ENCODE measurements at places on chromosomes 6 and 20.
A peak's percentile ranks its signal among the peaks of the same experiment; 100 is the strongest.

- no peak for DNase-seq
These were observed 262.1 kb downstream of the DLL1 start for GRCh38 chr6:170028629-170029345.

- no peak for DNase-seq
These were observed 37.7 kb upstream of the B4GALT5 start for GRCh38 chr20:49751397-49751736.

- DNase-seq = no peak
These were observed 75.8 kb downstream of the CAP2 start for GRCh38 chr6:17469006-17469832.

GRCh38 chr20:16279320-16279719 is 293.9 kb downstream of the KIF16B start:
- no peak for DNase-seq

GRCh38 chr6:111843347-111844147 is 29.7 kb downstream of the FYN start:
- DNase-seq = no peak

- no peak for DNase-seq
These were observed 499 bp downstream of the TTI1 start for GRCh38 chr20:38032585-38033329.

- no peak for DNase-seq
These were observed 90.4 kb downstream of the SERAC1 start for GRCh38 chr6:158077676-158078075.

GRCh38 chr6:166582258-166582657 is 4.2 kb downstream of the RAMACL start:
- DNase-seq = peak; percentile 33

- no peak for DNase-seq
These were observed 9.1 kb downstream of the ETV7 start for GRCh38 chr6:36378243-36378920.

- no peak for DNase-seq
These were observed 178.5 kb downstream of the FRK start for GRCh38 chr6:115882174-115882573.

- peak; percentile 48 for DNase-seq
These were observed 599.2 kb downstream of the COL12A1 start for GRCh38 chr6:74606582-74607071.

DNA sequence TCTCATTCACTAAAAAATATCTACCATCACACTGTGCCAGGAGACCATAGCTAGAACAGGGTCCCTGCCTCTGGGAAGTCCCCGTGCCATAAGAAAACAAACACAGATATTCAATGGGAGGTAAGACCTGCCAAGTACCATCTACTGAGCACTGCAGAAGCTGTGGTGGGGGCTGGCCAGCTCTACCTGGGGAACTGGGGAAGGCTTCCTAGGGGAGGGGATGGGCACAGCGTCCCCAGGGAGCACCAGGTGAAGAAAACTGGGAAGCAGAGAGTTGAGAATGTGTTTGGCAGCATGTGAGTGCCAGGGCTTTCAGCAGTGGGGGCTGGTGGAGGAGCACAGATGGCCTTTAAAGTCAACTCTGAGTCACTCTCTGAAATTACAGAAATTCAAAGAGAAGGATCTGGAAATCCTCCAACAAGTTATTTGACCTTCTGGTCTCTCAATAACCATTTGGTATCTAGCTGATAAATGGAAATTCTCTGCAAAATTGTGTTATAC is 85.2 kb downstream of the SHLD1 start:
- no peak for DNase-seq
